ENCODE measurements at places on chromosomes 1 and 21. TPM values are rescaled to one million over a fixed set of nuclear protein-coding genes. Genes with fewer than 3 reads are reported as not detected.

The ASCL5 gene
- not detected for total RNA-seq

The VCAM1 gene
- total RNA-seq, result not detected

The C8B gene
- total RNA-seq, result not detected

The GUCA2A gene
- total RNA-seq, result not detected

The GBP2 gene
- 2.2 TPM for total RNA-seq

The GADD45A gene
- total RNA-seq, result 225 TPM

The SLC45A3 gene
- 5.3 TPM for total RNA-seq

The DSCAM gene
- total RNA-seq, result 0.33 TPM

The CELSR2 gene
- 6.9 TPM for total RNA-seq

The NUAK2 gene
- 2.8 TPM for total RNA-seq

The DENND2C gene
- total RNA-seq, result 5.8 TPM

The ADAM15 gene
- 385 TPM for total RNA-seq

The ELF3 gene
- 0.10 TPM for total RNA-seq

The NBPF4 gene
- not detected for total RNA-seq

The SFPQ gene
- 314 TPM for total RNA-seq

The LDLRAD1 gene
- total RNA-seq, result not detected

The DMBX1 gene
- not detected for total RNA-seq

The ECM1 gene
- 1.7 TPM for total RNA-seq

The BNIPL gene
- total RNA-seq, result 1.2 TPM

The AGMAT gene
- not detected for total RNA-seq

The SPATA21 gene
- not detected for total RNA-seq

The NBPF1 gene
- 31.5 TPM for total RNA-seq

The SH2D5 gene
- 14.0 TPM for total RNA-seq

The ITSN1 gene
- total RNA-seq, result 41.1 TPM

The FCAMR gene
- total RNA-seq, result not detected

Measured in MCF 10A (cell line).